ENCODE measurements at places on chromosomes 7 and 10.

GRCh38 chr7:50448823-50449222 is 1.3 kb downstream of the FIGNL1 start:
- DNase-seq, result no peak

DNA sequence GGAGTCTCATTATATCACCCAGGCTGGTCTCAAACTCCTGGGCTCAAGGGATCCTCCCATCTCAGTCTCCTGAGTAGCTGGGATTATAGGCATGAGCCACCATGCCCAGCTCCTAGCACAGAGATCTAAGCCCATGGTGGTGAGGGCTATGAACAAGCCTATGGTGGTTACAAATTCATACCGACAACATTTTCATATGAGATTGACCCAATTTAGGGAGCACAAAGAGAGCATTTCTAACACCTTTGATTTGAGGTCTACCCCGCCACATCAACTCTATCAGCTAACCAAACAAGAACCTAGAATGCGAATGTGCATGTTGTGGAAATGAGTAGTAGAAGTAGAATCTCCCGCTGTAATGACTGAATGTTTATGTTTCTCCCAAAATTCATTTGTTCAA is 14.2 kb upstream of the PRF1 start:
- no peak for DNase-seq

GRCh38 chr7:17640730-17641377 is 299.4 kb downstream of the SNX13 start:
- no peak for DNase-seq

GRCh38 chr10:29160150-29160617 is 128.7 kb upstream of the LYZL1 start:
- no peak for DNase-seq

- no peak for DNase-seq
Measured at GRCh38 chr7:141709749-141710148, 1.6 kb downstream of the WEE2 start.

GRCh38 chr7:82567841-82568240 is 124.3 kb upstream of the CACNA2D1 start:
- no peak for DNase-seq

DNA sequence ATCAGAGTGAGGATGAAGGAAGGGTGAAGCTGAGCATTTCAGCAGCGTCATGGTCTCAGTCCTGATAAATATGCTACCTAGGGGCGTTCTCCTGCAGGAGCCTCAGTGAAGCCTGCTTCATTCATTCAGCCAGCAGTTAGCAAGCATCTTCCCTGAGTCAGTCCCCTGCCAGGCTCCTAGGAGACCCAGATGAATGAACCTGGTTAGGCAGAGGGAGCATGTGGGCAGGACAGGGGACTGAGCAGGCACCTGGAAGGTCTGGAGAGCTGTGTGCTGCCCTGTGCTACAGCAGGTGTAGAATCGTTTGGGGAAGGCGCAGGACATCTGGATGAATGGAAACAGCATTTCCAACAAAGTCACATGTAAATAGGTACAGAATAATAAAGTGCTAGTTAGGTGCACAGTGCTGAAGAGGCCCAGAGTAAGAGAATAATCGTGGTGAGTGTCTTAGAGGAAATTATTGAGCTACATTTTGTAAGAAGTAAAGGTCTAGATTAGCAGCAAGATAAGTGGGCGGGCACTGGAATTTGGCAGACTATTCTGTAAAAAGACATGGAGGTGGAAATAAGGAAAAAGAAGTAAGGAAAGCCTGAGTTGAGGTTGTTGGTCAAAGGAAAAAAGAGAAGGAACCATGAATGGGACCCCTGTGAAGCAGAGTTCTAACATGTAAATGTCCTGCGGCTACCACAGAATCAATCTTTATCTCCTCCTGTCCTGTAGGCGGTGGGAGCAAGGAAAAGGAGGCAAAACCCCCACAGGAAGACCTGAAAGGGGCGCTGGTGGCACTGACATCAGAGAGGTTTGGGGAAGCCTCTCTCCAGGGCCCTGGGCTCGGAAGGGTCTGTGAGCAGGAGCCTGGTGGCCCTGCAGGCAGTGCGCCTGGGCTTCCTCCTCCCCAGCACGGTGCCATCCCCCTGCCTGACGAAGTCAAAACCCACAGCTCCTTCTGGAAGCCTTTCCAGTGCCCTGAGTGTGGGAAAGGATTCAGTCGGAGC is 12.0 kb downstream of the ZSCAN25 start:
- DNase-seq, result no peak

- DNase-seq, result no peak
Measured at GRCh38 chr7:73735528-73735905, 3.1 kb downstream of the ABHD11 start.

DNA sequence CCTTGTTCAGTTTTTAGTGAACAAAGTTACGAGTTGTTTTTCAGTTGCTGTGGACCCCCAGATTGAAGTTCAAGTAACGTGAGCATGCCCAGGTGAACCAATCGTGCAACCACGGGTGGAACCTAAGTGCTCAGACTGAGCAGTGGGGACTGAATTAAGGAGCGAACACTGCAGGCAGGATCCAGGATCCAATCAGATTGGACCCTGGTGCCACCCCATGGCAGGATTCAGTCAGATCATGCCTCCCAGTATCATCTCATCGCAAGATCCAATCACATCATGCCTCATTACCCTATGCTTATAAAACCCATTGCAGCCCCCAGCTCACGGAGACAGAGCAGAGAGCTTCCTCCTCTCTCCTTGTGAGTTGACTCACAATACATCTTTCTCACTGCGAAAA is 80.9 kb downstream of the PFKFB3 start:
- no peak for DNase-seq

DNA sequence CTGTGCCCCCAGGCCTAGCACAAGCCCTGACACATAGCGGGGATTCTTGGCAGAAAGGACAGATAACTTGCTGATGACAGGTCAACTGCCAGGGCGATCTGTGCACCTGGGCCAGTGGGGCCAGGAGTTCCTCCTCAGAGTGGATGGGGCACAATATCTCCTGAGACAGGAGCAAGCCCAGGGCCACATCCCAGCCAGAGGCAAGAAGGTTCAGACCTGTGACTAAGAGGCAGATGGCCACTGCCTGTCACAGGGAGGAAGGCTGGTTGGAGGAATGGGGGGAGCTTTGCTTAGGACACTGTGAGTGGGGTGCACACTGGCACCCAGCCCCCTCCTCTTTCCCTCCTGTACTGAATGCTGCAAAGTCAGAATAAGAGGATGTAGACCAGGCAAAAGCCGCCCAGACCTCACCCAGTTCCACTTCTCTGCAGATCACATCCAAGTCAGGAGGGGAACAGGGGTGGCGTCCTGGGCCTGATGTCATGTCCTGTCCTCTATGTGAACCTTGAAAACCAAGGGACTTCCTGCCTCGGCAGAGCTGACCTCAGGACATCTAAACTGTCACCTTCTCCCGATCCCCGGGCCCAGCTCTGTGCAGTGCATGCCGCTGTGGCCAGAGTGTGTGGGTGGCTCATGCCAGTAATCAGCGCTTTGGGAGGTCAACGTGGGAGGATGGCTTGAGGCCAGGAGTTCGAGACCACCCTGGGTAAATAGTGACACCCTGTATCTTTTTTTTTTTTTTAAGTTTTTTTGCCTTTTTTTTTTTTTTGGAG is 1.3 kb downstream of the GUSB start:
- DNase-seq, result peak; percentile 39

- DNase-seq, result no peak
Measured at GRCh38 chr10:112295853-112296830, 12.9 kb downstream of the TECTB start.

DNA sequence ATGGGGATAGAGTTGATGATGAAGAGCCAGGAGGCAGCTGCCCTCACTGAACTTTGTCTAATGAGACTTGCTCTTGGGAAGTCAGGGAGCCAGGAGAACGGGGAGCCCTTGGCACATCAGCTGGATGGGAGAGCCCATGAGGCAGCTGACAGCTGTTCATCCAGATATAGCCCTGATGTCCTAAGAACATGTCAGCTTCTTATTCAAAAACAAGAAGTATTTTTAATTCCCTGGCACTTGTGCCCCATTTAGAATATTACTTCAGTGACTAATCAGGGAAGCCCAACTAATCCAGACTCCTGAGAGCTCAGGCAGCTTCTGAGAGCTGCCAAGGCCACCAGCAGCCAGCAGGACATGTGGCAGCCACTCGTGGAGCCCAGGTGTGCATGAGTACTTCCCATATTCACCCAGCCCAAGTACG is 363.4 kb downstream of the GRID1 start:
- DNase-seq, result no peak

DNA sequence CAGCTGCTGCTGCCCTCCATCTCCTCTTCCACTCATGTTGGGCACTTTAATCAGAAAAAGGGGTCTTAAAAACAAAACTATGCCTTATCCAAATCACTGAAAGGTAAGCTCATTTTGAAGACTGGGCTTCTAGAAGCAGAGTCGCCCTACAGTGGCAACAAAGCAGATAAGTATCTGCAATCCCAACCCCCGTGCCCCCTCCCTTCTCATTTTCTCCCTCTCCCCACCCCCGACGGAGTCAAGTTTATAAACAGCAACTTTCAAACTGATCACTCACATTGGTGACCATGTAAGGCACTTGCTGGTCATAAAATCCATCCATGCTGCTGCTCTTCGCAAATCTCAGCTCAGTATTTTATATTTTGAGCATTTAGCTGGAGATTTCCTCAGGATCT is 738 bp downstream of the ETV1 start:
- DNase-seq, result no peak

DNA sequence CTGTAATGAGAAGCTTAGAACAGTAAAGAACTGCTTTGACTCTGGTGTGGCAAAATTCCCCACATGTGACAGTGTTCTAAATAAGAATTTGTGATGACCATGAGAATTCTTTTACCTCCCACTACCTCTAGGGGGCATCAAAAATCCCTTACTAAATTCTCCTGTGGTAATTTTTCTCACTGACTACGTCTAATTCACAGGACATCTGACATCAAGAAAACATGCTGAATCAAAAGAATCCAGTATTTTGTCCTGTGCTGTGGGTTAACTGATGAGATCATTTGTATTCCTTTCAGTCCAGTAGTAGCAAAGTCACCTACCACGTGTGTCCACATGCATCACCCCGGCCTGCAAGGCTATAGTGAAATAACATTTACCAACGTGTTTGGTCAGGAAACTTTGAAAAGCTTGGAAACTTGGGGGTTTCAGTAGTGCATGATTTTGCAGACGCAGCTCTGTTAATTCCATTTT is 103.8 kb downstream of the ATE1 start:
- DNase-seq, result no peak

DNA sequence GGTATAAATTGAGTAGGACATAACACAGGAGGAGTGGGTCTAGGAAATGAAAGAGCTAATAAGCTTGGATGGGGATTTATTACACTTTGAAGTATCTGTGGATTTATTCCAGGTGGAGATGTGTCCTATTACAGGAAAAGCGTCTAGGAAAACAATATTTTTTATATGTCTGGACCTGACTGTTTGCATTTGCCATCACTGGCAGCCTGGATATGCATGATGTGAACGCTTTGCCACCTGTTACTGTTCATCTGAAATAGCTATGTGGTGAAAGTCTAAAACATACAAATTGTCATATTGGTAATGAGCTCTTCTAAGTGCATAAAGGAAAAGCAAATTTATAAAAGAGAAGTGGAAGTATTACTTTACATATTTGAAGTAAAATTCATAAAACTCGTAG is 31.6 kb upstream of the AGMO start:
- DNase-seq, result no peak

DNA sequence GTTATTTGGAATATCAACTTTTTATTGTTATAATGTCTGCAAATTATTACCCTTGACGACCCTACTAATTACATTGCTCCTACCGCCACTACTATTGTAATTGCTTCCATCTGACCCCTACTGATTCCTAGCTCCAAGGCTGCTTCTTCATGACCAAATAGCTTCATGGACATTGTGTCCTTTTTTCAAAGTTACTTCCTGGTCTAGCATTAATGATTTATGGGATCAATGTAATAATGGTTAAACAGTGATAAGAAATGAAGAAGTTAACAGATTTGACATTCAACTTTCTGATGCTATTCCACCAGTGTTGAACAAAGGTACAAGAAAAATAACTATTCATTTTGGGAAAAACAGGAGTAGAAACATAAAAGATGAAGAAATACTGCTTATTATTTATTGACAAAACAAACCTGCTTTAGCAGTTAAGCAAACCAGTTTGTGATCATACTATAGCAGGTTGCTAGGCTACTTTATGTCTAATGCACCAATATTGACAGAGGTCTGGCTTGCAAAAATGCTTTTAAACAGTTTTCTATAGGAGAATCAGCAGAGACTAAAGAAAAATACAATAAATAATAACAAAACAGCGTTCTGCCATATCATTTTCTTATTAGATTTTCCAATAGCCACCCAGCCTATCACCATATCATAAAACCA is 125.8 kb downstream of the PCLO start:
- no peak for DNase-seq

- DNase-seq, result no peak
Measured at GRCh38 chr7:126419047-126419446, 833.7 kb downstream of the GRM8 start.

- DNase-seq, result no peak
Measured at GRCh38 chr7:120272701-120273475, at the start of gene KCND2. KCND2 (plus strand) TSS chr7:120273175.

GRCh38 chr7:155570991-155571390 is 24.6 kb upstream of the CNPY1 start:
- no peak for DNase-seq

GRCh38 chr10:48758411-48758810 is 73.7 kb downstream of the WDFY4 start:
- no peak for DNase-seq

DNA sequence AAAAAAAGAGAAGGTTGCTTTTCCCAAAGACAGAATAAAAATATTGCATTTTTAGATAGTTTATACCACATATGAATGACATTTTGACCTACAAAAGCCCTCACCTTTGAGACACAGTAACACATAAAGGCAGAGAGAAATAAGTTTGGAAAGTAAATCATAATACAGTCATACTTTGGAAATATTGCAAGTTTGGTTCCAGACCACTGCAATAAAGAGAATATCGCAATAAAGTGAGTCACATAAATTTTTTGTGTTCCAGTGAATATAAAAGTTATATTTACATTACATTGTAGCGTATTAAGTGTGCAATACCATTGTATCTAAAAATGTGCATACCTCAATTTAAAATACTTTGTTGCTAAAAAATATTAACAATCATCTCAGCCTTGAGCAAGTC is 40.3 kb downstream of the CCDC71L start:
- DNase-seq, result no peak

DNA sequence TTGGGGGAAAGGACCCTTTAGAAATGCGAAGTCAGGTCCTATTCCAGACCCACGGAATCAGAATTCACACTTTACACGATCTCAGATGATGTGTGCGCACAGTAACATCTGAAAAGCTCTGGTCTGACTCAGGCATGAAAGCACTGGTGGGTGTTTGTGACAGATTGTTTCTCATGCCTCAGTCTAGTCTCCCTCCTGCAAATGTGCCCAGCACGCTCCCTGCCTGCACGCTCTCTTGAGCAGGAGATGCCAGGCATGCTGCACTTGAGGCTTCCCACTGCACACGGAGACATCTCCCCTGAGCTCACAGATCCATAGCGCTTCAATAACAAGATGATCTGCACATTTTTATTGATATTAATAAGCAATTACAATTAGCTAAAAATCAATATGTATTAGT is 23.6 kb upstream of the ZNF37A start:
- no peak for DNase-seq

Measured in T-helper 2 cell (primary cell).